Kidney epithelial cell (primary cell): ENCODE measurements at places on chromosomes 7 and 10. TPM values are rescaled to one million over a fixed set of nuclear protein-coding genes. Genes with fewer than 3 reads are reported as not detected.
A peak's percentile ranks its signal among the peaks of the same experiment; 100 is the strongest.

DNA sequence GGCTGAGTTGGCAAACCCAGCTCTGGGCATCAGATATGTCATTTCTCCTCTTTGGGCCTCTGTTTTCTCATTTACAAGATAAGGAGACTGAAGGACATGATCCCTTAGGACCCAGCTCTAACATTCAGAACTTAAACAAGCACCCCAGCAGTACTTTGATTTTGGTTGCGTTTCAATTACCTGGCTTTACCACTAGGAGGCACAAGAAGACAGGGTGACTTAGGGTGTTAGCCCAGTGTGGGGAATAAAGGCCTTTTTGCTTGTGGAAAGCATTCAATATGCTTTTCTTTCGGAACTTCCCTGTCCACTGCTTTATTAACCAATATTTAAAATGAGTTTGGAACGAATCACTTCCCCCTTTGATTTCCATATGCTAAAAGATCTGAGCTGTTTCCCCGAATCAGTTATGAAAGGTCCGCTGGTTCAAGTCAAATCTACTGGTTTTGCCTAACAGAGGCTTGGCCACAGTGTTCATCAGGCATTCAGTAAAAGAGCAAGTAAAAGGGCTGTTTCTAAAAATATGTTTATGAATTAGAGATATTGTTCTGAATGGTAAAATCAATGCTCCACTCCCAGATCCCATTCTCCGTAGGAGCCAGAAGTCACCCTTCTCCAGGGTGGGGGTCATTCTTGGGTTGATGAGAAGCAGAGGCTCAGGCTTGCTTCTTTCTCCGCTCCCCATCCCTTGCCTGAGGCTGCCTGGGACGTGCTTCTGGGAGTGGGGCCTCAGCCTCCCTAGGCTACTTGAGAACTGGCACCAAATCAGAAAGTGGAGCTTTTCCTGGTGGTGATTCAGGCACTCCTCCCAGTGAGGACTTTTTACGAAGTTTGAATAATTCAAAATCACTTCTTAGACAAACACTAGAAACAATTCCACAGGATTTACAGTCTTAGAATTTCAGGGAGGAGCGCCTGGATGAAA is 105.5 kb downstream of the MYOF start:
- peak; percentile 47 for DNase-seq

DNA sequence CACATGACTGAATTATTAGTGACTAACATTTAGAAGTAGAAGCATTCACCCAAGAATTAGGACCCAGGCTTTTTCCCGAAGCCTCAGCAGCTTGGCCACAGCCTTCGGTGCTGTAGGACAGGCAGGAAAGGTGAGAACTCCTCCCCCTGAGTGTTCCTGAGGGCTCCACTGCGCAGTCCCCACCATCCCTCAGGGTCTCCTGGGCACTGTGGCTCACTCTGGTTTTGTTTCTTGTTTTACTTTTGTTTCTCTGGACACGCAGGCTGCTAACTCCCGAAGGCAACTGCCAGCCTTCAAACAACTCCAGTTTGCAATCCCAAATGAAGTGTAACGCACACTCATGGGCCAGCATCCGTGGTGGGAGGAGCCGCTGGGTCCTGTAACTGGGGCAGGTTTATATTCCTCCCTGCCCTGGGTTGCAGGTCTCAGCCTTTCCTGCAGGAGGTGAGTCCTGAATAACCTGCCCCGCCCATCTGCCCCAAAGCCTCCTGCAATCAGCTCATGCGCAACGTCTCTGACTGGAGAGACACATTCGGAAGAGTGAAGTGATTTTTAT is 492.9 kb downstream of the PTPRN2 start:
- DNase-seq = no peak

GRCh38 chr10:21311426-21311825 is 214.1 kb downstream of the SKIDA1 start:
- DNase-seq = no peak

DNA sequence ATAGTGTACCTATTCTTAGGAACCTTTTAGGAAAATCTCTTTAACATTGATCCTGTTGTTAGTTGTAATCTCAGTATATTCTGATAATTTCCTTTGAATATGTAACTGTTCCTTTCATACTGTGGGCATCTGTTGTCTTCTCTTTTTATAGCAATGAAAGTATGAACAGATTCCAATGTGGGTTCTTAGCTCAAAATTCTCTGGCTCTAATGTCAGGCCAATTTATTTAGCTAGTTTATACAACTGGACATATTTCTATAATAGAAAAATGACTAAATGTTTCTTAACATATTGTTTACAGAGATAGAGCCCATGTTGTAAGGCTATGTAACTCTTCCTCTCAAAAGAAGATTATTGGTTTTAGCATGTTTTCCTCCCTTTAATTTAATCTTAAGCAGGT is 363.2 kb downstream of the AUTS2 start:
- DNase-seq = no peak

DNA sequence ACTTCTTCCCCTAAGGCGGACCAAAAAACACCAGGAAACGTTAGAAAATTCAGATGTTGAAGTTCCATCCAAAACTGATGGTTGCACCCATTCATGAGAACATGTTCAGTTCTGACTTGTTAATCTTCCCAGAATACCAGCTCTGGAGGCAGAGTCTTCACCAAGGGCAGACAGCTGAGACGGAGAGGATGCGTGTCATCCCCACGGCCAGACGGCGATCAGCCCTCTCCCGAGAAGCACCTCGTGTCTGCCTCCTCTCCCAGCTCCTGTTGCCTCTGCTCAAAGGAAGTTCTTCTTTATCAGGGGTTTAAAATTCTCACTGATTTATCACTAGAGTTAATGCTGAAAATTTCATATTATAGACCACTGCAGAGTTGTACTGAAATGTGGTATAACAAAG is 269.7 kb downstream of the ZMYND11 start:
- no peak for DNase-seq

DNA sequence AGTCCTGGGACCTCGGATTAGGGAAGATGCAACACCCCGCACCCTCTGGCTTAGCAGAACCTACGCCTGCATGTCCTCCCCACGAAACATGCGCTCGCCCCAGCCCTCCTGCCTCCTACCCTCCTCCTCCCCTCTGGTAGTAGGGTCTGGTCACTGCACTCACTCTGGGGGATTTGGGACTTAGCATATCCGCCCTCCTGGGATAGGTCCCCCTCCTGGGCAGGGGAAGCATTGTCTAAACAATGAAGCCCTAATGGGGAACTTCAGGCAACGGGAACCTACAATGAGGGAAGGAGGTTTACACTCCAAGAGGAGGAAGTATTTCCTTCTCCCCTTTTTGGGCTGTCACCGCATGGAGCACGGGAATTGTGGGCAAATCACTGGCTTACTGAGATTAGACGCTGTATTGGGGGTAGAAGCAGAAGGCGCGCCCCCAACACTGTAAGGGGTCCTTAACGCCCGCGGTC is 892 bp downstream of the CRHR2 start:
- no peak for DNase-seq

GRCh38 chr10:113953505-113954272 is 90.0 kb upstream of the ADRB1 start:
- no peak for DNase-seq

GRCh38 chr10:15856328-15857015 is 3.8 kb downstream of the MINDY3 start:
- DNase-seq = no peak

DNA sequence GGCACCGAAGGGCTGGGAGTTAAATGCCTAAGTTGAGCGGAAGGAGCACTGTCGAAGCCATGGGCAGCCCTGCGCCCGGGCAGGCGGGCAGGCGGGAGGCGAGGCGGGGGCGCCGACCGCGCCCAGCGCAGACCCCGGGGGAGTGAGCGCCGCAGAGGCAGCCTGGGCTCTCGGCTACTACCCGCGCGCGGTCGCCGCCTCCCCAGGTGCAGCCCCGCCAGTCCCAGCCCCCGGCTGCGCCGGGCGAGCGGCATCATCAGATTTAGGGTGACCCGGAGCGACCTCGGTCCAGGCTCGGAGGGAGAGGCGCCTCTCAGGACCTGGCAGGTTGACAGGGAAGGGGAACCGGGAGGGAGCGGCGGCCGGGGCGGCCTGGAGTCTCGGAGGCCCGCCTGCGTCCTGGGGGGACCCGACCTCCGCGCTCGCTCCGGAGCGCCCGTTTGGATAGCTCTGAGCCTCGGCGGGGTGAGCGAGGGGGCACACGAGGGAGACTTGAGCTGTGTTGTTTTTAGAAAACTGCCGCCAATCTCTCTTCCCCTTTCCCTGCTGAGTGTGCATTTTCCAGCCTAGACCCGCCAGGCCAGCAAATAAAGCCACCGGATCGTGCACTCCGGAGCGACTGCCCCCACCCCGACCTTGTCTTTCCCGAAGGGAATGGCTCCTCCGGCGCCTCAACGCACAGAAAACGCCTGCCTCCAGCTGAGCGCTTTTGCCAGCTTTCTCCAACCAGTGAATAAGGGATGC is 2.3 kb upstream of the NRP1 start:
- no peak for DNase-seq

DNA sequence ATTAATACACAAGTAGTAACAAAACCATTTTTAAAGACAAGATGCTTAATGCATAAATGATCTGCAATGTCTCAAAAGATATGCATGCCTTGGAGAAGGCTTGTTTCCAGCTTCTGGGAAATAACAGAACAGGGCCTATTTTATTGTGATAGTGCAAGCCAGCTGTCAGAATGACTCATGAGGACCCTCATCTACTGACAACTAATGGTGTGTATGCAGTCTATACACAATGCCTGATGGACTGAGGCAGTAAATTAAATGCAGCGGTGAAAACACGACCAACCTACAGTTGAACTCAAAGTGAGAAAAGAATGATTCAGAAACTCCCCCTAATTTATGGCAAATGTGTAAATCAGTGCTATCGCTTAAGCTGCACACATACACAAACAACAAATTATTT is 46.3 kb downstream of the VPS41 start:
- DNase-seq = no peak

DNA sequence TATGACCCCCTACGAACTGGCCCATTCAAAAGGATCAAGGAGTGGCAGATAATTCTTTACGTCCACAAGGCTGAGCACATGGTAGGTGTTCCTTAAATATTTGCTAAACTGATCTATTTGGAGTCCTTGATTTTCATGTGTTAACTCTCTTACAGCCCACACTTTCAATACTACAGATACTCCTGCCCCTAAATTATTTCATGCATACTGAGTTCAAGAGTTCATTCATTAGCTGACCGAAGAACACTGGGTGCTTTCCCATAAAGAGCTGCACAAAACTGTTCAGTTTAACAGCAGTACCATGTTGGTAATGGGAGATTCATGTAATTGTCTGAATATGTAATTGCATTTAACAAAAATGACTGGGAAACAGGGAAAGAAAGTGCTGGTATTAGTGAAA is 170.5 kb upstream of the ADO start:
- no peak for DNase-seq

- no peak for DNase-seq
Observed at GRCh38 chr7:36971515-36972139, 247.3 kb upstream of the AOAH start.

- no peak for DNase-seq
Observed at GRCh38 chr10:73991884-73992245, 6.1 kb upstream of the VCL start.

GRCh38 chr10:133358162-133358924 is 524 bp upstream of the FUOM start:
- no peak for DNase-seq

GRCh38 chr7:106717254-106717954 is 56.4 kb upstream of the CCDC71L start:
- DNase-seq = no peak

DNA sequence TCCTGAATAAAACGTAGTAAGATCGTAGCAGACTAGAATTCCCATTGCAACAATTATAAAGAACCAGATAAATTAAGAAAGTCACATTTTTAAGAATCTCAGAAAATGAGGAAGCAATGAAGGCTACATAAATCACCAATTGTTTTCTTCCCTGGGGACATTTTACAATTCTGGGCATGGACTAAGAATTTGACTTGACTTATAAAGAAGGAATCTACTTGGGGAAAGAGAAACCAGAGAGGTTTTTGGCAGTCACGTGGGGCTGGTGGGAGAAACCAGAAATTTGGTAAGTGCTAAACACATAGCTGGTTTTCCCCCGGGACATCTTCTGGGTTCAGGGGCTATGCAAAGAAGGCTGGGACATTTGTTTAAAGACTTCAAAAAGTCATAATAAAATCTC is 109.8 kb upstream of the IL6 start:
- DNase-seq = no peak

GRCh38 chr10:43453266-43453831 is 16.4 kb downstream of the ZNF487 start:
- no peak for DNase-seq

DNA sequence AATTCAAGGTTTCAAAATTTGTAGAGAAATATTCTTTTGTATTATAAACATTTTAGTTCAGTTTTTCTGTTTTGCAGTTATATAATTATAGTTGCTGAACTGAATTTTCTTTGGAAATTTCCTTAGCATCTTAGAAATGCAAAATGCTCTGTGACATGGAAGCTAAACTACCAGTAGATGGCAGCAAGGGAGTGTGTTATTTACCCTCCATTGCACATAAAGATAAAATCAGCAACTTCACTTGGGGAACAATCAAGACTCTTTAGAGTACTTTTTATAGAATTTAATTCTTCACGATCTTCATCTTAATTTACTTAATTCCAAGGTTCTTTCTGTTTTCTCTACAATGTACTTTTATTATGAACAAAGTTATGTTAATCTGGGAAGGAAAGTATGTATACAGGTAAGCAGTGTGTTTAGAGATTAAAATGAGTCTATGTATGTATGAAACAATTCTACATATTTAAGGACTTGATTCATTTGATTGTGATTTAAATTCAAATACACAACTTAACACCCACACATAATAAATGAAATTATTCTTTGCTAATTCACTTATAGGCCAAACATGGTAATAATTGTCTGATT is 404.2 kb downstream of the THSD7A start:
- DNase-seq = peak; percentile 41

- DNase-seq = no peak
Observed at GRCh38 chr10:122102146-122102868, 113.3 kb downstream of the TACC2 start.

DNA sequence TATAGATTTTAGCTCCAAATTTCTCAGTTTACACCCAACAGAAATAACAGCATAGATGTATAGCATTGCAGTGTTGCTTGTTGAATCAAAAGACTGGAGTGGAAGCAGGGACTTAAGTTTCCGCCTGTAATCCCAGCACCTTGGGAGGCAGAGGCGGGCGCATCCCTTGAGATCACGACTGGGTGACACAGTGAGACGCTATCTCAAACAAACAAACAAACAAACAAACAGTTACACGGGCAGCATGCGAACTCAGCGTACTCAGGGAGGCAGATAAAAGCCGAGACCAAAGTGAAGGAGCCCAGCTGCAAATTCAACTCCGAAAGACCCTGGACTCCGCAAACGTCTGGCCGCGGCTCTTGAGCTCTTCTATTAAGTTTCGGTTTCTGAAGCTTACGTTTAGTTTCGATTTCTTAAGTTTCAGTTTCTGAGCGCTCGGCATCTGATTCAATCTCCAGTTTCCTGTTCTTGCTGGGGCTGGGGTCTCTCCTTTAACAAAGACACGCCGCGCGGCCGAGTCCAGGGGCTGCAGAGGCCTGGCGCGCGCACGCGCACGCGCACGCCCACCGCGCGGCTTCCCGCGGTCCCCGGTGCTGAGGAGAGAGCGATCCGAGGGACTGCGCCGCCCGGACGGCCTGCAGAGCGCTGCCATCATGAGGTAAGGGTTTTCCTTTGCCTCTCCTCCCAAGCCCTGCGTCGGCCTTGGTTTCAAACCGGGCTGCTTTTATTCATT is at the start of gene IFIT5:
TSS of gene IFIT5 (plus strand) at position 423 of the 733 bp plus-strand sequence. CDS start at position 654, 231 bp downstream.
- DNase-seq = no peak

HKDC1 gene
- total RNA-seq = 125 and 126 TPM in 2 replicates

ANXA8 gene
- 2.6 and 4.6 TPM in 2 replicates for total RNA-seq

OR6V1 gene
- not detected in 2 replicates for total RNA-seq

PGAM2 gene
- total RNA-seq = not detected in 2 replicates

CHN2 gene
- 3.6 and 5.7 TPM in 2 replicates for total RNA-seq
